ENCODE measurements at places on chromosomes 7 and 10. TPM values are rescaled to one million over a fixed set of nuclear protein-coding genes. Genes with fewer than 3 reads are reported as not detected.

SLC26A3 gene
- total RNA-seq = not detected

- no peak for DNase-seq
Measured at GRCh38 chr10:127426746-127427145, 122.4 kb upstream of the NPS start.

GRCh38 chr10:43194266-43194665 lies 56.0 kb downstream of the CSGALNACT2 start:
- DNase-seq = no peak

CUBN gene
- 0.69 TPM for total RNA-seq

GPER1 gene
- total RNA-seq = 0.32 TPM

GTPBP4 gene
- 50.1 TPM for total RNA-seq

C10orf120 gene
- not detected for total RNA-seq

- peak; percentile 48 for DNase-seq
Measured at GRCh38 chr7:95687759-95688343, 84.5 kb upstream of the DYNC1I1 start.

DNA sequence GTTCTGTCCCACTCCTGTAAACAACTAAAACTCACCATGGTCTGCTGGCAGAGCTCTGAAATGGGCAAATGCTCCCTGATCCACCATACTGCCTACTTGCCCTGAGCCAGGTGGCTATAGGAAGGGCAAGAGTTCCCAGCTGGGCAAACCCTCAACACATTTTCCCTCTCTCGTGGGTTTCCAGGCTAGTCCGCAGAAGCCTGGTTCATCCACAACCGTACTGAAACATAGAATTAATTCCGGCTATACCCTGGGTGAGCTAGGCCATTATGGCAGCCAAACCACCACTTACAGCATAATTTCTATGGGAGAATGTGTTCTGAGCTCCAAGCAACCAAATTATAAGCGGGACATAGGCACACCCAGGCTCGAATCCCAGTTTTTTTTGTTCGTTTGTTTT lies 20.1 kb upstream of the DDIT4 start:
- no peak for DNase-seq

CALCR gene
- not detected for total RNA-seq

DNA sequence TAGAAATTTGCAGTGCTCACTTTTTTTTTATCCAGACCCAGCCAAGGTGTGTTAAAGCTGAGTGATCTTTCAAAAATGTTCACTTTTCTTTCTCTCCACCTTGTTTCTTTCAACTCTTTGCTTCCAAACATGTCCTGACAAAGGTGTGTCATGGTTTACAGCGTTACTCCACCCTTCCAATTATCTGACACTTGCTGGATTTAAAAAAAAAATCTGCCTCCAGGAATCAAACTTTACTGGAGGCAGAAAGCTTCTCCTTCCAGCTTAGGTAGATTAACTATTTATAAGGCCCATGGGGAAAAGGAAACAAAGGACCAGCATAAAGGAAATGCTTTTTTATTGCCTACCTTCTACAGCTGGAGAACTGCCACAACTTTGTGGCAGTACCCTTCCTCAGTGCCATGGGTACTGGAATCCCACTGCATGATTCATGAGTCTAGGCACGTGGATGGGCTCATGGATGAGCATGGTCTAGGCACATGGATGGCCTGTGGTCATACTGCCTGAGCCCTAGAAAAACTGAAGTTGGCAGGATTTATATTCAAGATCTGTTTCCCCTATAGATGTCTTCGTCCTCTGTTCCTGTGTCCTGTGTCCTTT lies at the start of gene COL17A1:
TSS of gene COL17A1 (minus strand) at position 80 of the 600 bp plus-strand sequence. CDS start 5,207 bp downstream, outside the sequence.
- DNase-seq = no peak

DNA sequence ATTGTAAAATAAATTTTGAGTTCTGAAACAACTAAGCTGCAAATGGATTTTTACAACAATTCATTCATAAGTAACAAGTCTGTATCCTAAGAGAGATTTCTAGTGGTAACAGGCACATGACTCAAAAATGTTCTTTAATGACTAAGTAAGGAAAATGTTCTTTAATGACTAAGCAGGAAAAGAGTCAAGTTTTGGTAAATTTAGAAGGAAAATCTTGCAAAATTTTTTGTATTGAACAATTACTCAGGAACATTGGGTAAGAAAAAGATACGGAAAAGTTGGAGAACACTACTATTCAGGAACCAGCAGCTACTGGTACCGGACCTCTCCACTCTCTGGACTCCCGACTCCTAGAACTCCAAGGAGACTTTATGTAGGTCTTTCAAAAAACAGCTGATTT lies 33.5 kb downstream of the HYCC1 start:
- DNase-seq = peak; percentile 95

DNA sequence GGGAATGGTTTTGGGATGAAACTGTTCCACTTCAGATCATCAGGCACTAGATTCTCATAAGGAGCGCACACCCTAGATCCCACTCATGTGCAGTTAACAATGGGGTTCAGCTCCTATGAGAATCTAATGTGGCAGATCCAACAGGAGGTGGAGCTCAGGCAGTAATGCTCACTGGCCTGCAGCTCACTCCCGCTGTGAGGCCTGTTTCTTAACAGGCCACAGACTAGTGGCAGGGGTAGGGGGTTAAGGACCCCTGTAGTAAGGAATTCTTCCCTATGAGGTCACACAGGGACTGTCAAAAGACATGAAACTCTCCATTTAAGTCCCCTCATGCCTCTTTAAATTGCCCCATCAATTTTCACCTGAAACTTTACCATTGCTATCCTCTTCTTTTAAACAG lies 8.0 kb downstream of the HGF start:
- DNase-seq = no peak

GRCh38 chr7:43834463-43835251 lies 34.7 kb downstream of the MRPS24 start:
- DNase-seq = peak; percentile 56

PSPH gene
- total RNA-seq = 103 TPM

HGF gene
- total RNA-seq = 13.0 TPM

GRCh38 chr10:73591935-73592699 lies 975 bp upstream of the USP54 start:
- DNase-seq = peak; percentile 84

DNA sequence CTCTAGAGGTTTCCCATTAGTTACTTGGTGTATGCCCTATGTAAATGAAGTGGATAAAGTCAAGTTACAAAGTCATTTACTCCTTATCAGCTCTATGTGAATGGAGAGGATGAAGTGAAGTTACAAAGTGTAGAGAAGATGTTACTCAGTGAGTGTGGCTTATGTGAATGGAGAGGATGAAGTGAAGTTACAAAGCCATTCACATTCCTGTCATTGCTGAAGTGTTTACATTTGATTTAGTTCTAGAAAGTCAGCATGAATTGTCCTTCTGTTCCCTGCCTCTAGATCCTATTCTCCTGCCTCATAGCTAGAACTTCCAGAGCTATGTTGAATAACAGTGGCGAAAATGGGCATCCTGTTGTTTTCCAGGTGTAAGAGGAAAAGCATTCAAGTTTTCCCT lies 880.1 kb downstream of the DNAJB9 start:
- DNase-seq = no peak

SRGN gene
- total RNA-seq = 438 TPM

DNA sequence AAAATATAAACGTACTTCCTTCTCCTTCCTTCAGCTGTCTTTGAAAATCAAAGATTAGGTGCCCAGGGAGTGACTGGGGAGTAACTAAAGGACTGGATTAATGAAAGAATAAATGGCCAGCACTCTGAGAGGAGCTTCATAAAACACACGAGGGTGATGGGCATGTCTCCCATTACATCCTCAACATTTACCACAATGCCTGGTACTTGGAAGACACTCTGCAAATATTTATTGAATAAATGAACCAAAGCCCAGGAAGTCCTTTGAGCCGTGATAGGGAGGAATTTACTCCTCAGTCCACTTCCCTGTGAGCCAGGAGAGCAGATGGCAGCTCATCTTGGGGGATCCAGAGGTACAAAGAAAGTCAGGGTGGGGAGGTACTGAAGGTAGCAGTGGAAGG lies 96.3 kb downstream of the RAB11FIP2 start:
- DNase-seq = no peak

- DNase-seq = no peak
Measured at GRCh38 chr7:11332865-11333228, 359.2 kb downstream of the PHF14 start.

GRCh38 chr10:78889536-78890063 lies 179.2 kb upstream of the ZMIZ1 start:
- DNase-seq = no peak

- no peak for DNase-seq
Measured at GRCh38 chr7:77482015-77482414, 55.1 kb upstream of the PTPN12 start.
